ENCODE measurements at places on chromosomes 1 and 21. TPM values are rescaled to one million over a fixed set of nuclear protein-coding genes. Genes with fewer than 3 reads are reported as not detected.

PLEKHN1 gene
- total RNA-seq: not detected

SORT1 gene
- 48.2 TPM for total RNA-seq

CRYBG2 gene
- total RNA-seq: 1.1 TPM

FMN2 gene
- 61.1 TPM for total RNA-seq

TMEM240 gene
- total RNA-seq: 18.1 TPM

AADACL3 gene
- not detected for total RNA-seq

C8A gene
- total RNA-seq: not detected

KLHDC9 gene
- total RNA-seq: 0.78 TPM

GRCh38 chr1:2279817-2280216, 51.7 kb downstream of the SKI start:
- DNase-seq: no peak

DNA sequence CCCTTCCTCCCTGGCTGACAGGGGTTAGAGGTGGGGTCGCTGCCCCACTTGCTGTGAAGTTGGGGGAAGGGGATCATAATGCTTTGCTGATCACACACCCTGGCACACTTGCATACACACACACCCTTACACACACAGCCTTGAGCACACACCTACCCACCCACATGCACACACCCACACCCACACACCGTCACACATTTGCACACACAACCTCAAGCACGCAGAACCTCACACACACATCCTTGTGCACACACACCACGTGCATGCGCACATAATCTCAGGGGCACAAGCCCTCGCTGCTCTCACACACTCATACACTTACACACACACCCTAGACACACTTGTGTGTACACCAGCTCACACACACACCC, 16.4 kb upstream of the TNFRSF8 start:
- DNase-seq: no peak

- no peak for DNase-seq
These were observed 382.8 kb downstream of the AMY1C start for GRCh38 chr1:104132382-104132973.

DNA sequence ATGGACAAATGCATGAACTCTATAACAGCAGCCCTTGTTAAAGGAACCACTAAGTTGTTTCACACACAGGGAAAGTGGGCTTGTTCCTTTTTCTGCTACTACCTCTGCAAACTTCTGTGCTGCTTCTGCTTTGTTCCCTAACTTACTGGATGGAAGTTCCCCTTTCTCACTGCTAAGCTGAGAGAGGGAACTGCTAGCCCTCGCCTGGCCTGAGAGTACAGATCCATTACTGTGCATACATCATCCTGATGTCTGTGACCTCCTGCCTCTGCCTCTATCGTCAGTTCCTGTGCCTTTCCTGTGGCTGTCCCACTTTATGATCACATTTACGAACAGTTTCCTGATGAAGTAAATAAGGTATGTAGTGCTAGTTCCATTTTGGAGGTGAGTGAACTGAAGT, 3.5 kb downstream of the GNAT2 start:
- DNase-seq: no peak

DNA sequence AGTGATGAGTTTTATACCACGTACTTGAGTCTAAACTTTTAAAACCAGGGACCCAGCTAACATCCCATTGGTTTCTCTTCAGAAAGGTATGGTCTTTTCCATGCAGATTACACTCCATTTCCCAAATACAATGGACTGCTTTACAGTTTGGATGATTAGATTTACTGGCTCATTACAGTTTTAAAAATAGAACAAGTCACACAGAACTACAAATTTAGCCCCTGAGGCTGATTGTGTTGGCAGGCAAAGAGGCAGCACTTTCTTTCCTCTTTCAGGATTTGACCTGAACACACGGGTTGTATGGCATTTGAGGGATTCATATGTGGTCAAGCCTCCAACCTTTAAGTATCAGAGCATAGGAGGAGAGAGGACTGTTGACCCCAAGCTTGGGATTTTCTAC, 21.8 kb upstream of the VTCN1 start:
- DNase-seq: no peak

DNA sequence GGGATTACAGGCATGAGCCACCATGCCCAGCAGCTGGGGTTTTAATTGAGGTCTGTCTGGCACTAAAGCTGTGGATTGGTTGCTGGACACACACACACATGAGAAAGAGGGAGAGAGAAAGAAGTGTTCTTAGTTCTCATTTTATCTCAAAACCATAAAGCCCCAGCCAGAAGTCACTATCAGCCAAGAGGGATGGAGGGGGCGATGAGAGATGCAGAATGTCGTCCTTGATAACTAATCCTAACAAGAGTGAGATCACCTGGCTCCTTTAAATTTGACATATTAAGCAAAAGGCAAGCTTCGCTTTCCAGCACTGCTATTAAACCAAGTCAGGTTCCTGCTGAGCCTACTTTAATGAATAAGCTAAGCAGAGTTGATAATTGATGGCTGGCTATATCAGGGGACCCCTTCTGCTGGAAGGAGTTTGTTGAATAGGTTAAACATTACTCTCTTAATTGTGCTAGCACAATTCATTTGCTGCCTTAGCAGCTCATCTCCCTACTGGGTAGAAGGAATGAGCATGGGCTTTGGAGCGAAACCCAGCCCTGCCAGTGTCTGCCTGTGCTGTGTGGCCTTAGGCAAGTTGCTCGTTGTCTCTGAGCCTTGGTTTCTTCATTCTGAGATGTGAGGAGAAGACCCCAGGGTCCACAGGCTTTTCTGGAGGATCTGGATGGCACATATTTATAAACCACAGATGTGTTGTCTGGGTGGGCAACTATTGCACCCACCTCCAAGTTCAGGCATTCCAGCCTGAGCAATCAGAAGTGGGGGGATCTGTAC, 50.8 kb downstream of the ALPL start:
- DNase-seq: no peak

DNA sequence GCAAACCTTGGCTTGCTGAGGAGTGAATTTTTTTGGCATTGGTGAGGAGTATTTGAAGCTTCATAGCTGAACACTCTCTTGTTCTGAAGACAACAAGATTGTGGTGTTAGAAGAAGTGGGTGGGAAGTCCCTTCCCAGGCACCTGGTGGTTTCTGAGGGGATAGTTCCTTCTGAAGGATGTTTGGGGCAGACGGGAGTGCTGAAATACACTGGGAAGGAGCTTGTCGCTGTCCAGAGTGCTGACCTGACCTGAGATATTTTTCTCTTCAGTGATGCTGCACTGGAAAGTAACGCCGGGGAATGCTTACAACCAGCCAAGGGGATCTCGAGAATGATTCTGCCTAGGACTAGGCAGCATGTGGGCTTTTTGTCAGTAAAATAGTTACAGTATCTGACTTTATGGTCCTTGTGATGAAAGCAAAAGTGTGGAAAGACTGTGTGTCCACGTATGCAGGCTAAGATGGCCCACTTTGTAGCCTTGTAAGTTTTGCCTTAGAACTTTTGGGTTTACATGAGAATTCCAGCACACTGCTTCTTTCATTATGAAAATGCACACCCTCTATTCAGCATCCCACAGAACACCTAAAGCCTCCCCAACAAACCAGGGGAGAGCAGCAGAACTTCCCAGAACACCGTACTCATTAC, 33.1 kb upstream of the NFASC start:
- DNase-seq: no peak

- DNase-seq: no peak
These were observed 341.7 kb downstream of the PCP4 start for GRCh38 chr21:40208948-40209345.

DNA sequence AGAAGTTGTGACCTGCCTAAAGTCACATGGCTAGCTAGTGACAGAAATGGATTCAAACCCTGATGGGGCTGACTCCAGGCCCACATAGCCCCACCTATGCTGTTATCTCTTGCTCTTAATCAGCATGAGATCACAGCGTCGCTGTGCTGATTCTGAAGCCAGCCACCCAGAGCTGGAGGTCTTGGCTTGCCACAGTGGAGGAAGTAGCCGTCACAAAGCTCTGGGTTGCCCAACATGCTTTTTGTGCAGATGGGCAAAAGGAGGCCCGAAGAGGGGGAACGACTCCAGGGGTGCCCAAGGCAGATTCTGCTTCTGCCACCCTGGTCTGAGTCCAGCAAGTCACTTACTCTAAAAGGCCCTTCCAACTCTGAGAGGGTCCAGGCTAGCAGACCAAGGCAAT, 14.7 kb upstream of the MFSD2A start:
- DNase-seq: no peak

DNA sequence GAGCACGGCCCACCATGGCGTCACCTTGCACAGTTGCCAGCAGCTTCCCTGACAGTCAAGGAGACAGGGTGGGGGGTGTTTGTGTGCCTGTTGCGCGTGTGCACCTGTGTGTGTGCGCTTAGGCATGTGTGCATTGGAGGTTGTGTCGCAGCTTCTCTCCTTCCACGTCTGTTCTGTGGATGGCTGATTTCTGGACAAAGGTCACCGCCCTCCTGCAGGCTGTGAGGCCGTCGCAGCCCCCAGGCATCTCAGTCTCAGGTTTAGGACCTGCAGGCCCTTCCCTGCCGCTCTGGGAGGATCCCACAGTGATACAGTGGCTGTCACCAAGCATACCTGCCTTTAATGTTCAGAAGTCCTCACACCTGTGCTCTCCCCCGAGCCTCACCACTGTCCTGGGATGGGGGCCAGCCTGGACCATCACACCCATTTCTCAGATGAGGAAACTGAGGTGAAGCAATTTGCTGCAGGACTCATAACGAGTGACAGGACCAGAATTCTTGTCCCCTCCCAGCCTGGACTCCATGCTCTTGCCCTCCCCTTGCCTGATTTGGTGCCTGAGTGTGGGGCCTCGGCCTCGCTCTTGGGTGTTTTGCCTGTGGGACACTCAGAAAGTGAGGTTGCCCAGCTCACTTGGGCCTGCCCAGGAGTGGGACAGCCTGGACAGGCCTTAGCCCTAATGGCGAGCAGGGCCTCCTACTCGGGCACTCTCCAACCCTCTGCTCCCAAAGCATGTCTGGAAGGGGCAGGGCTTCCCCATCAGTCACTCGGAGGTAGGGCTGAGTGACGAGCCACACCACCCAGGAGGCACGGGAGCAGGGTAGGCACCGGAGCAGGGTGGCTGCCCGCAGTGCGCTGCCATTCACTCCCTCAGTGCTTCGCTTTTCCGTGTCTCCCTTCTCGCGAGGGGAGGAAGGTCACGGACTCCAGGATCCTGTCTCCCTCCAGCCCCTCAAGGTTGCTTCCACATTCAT, 22.6 kb downstream of the COQ8A start:
- DNase-seq: no peak

DNA sequence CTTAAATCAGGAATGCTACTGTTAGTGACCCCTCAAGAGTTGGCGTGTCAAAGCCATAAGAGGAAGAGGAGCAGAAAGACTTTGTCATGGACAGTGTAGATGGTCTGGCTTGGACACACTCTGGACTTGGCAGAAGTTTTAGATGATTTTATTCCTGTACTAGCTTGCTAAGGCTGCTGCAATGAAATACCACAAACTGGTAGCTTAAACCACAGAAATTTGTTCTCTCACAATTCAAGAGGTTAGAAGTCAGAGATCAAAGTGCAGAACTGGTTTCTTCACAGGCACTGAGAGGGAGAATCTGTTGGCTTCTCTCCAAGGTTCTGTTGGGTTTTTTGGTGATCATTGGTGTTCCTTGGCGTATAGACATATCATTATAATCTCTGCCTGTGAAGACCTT, 869.8 kb upstream of the B3GALT2 start:
- DNase-seq: no peak

GRCh38 chr1:77014073-77014788, 147.0 kb downstream of the ST6GALNAC5 start:
- no peak for DNase-seq

DNA sequence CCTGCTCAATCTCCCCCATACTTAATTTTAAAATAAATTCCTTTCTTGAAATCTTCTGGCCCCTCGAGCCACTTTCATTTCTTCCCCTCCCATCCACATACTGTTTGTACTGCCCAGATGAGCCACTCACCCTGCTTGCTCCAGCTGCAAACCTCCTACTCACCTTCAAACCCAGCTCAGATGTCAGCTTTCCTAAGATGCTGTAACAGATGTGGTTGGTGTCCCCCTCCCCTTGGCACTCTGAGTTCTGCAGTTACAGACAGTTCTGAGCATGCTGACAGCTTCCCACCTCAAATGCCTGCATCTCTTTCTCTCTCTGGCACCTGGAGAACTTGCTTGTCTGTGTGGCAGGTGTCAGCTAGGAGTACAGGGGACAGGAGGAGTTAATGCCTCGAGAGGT, 106.7 kb downstream of the PTPRU start:
- no peak for DNase-seq

GRCh38 chr1:163535807-163536206, 214.1 kb downstream of the NUF2 start:
- DNase-seq: no peak
